Ammon's horn (tissue), 1 donor: ENCODE measurements at places on chromosomes 3 and 15.

- no peak for DNase-seq
Measured at GRCh38 chr3:117846238-117846637, 1136.7 kb downstream of the TUSC7 start.

DNA sequence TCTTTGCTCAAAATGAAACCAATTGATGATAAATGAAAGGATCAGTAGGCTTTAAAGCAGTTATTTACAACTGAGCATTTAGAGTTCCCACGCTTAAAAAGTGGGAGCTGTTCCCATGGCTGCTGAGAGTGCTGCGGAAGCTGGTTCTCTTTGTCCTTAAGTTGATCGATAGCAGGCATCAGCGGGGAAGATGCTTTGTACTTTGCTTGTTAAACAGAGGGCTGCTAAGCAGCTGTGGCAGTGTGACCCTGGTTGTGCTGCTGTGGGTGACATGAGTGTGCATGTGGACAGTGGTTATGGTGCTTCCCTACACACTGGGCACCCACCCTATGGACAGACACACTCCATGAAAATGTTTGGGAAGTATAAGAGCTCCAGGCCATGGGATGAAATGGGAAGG lies 96.3 kb downstream of the PTPRG start:
- no peak for DNase-seq

- DNase-seq, result no peak
Measured at GRCh38 chr3:5293207-5293606, 105.7 kb downstream of the EDEM1 start.

DNA sequence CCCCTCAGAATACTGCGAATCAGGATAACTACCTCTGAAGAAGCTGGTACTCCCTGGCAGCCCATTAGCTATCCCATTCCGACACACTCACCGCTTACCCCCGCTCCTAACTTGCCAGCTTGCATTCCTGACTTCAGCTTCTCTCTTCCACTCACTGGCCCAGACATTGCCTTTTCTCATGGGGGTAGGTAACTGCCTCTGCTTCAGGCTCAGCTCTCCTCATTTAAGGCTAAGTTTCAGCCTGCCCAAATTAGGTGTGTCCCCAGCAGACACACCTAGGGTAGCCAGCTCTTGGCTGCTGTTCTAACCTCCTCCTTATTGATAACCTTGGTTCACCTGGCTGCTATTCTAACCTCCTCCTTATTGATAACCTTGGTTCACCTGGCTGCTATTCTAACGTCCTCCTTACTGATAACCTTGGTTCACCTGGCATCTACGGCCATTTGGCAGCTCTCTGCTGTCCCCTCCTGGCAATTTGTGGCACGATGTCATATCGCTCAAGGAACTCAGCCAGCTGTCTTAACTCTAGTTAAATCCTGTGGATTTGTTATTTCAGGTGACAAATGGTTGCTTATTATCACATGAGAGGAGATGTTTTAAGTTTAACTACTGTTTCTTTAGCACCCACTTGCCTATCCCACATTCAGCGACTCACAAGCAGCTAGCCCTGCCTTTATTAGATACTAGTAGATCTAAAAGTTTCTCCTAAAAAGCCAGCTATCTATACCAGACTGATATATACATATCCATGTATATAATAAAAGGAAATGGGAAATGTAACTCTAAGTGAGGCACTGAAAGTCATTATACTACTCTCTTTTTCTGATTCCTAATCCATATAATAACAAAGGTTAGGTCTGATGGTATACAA lies 106.5 kb upstream of the ACP3 start:
- DNase-seq, result no peak

DNA sequence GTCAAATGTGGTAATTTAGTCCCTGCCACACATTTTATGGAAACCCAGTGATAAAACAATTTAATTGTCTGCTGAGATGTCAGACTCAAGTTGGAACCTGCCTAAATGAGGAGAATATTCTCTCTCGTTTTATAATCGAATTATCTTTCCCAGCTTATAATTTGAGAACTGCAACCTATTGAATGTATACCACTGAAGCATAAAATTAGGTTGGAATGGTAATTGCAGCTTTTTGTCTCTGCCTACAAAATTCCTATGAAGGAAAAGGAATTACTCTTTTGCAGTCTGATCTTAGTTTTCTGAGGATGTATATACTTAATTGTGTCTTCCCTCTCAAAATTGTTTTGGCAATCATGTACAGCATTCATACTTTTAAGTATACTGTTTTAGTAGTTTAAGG lies 28.9 kb downstream of the RAD51 start:
- DNase-seq, result no peak

GRCh38 chr3:173399044-173399443 lies 1.5 kb downstream of the NLGN1 start:
- no peak for DNase-seq

DNA sequence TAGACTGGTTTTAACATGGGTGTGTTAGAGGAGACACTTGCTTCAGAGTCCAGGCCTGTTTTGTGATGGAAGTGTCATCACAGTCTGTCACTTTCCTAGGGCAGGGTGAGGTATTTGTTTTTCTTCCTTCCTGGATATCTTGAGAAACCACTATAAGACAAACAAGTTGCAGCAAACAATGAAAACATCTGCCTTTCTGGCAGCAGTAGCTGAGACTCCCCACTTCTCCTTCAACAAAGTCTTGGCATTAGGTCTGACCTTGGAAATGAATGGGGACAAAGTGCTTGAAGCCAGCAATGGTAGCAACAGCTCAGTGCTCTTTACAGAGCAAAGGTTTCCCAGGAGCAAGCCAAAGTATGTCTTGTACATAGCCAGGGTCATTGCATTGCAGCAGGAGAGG lies 64.6 kb downstream of the CD200 start:
- no peak for DNase-seq

- no peak for DNase-seq
Measured at GRCh38 chr3:134622806-134623365, 27.9 kb downstream of the KY start.

DNA sequence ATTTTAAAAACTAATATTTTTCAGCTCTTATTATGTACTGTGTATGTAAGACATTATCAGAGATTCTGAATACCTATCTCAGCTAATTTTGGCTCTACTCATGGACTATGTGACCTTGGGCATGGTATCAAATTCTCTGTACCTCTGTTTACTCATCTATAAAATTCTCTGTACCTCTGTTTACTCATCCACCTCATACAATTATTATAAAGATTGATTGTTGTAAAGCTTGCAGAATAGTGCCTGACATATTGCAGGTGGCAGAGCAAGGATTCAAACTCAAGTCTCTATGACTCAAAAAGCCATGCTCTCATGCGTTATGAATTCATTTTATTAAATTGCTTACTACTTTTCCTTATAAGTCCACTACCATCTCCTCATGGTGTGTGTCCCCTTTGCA lies 151.9 kb upstream of the ARL6 start:
- no peak for DNase-seq

- peak; percentile 36 for DNase-seq
Measured at GRCh38 chr15:56869573-56869972, 48.9 kb upstream of the TCF12 start.

DNA sequence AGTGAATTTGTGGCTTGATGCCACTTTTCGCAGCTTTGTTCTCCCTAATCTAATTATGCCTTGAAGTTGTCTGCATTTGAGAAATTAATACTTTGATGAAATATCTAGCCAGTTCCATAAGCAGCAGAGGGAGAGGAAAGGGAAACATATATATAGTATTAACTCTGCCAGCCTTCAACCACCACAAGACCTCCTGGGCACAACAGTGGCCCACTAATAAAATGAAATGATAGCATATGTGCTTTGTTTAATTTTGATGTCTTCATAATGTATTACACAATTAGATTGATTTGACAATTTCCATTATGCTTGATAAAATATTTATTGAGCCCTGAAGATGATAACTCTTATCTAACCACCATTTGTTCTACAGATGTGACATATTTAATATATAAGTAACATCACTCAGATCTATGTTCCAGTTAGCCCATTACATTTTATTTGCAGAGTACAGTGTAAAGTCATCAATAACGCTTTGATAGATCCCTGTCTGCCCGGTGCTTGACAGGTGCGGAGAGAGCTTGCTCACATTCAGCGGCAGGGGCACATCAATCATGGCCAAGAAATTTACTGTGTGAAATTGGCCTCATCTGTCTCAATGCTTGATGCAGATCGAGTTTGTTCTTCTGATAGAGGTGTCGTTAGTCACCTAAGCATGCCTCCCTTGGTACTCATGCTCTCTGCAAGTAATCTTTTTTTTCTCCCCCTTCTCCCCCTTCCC lies 187.4 kb downstream of the MECOM start:
- no peak for DNase-seq

- no peak for DNase-seq
Measured at GRCh38 chr3:126957776-126958637, 24.9 kb upstream of the PLXNA1 start.

- DNase-seq, result no peak
Measured at GRCh38 chr3:14539742-14540491, at the start of gene GRIP2. GRIP2 (minus strand) TSS chr3:14540342; CDS start chr3:14540308, 34 bp downstream.

GRCh38 chr3:197023241-197023997 lies 6.2 kb downstream of the MELTF start:
- DNase-seq, result no peak

DNA sequence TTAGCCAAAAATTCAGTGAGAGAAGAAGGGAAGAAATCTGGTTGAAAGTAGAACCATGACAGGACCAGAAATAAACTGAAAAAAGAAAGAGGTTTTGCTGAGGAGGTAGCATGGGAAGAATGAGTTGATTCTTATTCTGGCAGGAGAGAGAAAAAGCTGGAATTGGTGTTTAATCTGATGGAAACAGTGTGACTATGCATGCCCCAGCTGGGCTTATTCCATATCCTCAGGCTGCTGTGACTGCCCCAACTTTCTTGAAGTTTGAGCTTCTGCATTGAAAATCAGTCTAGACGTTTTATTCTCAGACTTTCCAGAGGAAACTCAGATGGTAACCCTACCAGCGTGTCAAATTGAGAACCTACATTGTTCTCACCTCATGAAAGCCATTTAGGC lies 352.5 kb upstream of the DCBLD2 start:
- no peak for DNase-seq

DNA sequence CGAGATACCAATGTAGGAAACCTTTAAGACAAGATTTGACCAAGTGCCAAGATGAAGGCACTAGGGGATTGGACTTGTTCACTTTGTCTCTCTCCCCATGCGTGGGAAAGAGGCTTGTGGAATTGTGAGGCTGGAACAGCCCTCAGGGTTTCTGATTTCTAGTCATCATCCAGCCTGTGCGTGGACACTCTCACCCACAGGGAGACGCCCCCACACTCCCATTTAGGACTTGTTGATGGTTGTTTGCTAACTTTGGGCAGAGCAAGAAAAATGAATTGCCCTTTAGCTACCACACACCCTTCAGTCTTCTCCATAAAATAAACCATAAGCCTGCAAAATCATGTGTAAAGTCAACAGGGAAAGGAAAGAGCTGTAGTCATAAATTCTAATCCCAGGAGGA lies 18.4 kb downstream of the ACKR2 start:
- DNase-seq, result no peak

- no peak for DNase-seq
Measured at GRCh38 chr3:81668283-81668682, 93.2 kb downstream of the GBE1 start.

DNA sequence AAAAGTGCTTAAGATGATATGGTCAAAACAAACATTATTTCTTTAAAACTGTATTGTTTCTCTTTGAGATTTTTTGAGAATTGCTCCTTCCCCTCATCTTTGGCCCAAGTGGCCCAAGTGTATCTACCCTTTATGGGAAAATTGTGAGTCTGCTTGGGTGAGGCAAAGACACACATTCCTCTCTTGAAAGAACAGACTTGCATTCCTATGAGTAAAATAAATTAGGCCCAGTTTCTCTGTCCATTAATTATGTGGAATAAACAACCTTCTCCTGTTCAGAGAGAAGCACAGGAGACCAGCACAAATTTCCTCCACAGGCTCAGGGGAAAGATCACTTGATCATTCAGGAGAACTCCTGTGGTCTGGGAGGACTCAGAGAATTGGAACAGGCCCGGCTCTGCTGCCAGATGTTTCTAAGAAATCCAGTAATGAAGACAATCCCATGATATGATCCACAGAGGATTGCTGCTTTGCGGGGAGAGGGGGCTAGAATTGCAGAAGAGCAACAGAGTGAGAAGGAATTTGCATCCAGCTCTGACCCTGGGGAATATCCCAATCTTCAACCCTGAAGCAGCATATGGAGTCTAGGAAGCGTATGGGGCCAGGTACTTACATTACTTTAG lies 53.8 kb upstream of the BOC start:
- DNase-seq, result no peak

DNA sequence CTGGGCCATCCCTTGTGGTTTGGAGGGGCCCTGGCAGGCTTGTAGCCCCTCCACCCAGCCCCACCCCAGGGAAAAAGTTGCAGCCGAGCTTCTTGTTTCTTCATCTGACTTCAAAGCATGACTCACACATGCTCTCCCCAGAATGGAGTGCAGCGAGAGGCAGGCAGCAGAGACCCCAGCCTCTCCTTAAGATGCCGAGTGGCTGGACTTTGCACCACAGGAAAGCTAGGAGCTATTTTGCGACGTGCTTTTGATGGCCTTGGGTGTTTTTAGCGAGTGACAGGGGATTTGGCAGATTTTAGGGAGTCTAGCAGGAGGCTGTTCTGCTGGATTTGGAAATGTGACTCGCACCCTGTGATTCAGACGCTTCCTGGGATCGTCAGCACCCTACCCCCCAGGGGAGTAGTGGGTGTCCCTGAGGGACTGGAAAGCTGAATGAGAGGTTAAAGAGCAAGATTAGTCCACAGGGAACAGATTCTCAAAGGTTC lies 14.2 kb downstream of the BAHD1 start:
- DNase-seq, result no peak

GRCh38 chr3:127264794-127265514 lies 22.9 kb downstream of the PRR20G start:
- no peak for DNase-seq

DNA sequence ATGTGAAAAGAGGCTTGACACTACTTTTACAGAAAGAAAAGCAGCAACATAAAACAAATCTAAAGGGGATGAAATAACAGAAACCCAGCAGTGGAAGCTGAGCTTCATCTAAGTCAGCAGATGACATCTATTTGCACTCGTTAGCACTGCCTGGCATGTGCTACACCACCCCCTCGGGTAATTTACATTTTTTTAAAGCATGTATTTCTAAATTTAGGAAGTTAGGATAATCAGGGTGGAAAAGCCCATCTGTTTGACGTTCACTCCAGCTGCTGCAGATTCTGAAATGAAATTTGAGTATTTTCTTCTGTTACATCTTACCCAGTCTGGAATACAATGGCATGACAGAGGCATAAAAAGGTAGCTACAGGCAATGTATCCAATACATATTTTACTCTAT lies 20.7 kb downstream of the IGSF11 start:
- DNase-seq, result peak; percentile 59

DNA sequence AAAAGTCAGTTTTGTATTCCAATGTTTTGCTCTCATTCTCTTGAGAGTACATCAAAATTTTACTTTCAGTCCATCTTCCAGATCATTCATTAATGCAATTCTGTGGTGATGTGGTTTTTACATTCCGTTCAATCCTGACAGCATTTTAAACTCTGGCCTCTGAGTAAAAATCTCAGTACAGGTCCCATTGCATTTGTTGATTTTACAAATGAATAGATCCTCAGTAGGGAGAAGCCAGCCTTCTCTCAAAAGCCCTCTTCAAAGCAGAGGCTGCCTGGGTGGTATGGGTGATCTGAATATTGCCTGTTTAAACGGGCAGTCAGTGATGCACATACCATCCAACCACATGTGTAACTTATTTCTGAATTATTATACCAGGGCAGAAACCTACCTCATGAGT lies 72.5 kb upstream of the TSC22D2 start:
- DNase-seq, result no peak
